ENCODE measurements at places on chromosomes 1 and 21. TPM values are rescaled to one million over a fixed set of nuclear protein-coding genes. Genes with fewer than 3 reads are reported as not detected.

LORICRIN gene
- total RNA-seq: not detected

IL22RA1 gene
- total RNA-seq: 40.0 TPM

C1orf116 gene
- 17.2 TPM for total RNA-seq

OPTC gene
- total RNA-seq: not detected

DNA sequence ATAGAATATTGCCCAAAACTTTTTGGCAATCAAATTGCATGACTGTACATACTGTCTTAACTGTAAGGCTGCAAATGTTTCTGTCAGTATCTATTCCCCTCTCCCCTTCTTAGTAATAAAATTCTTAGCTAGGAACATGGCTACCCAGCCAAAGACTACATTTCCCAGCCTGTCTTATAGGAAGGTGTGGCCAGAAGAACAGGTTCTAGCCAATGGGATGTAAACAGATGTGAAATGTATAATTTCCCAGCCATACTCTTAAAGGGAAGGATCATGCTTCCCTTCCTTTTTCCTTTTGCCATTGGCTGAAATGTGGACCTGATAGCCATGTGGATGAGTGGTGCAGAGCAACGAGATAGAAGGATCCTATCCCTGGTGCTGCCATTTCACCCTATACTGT, 7.0 kb upstream of the HIVEP3 start:
- no peak for DNase-seq

DNA sequence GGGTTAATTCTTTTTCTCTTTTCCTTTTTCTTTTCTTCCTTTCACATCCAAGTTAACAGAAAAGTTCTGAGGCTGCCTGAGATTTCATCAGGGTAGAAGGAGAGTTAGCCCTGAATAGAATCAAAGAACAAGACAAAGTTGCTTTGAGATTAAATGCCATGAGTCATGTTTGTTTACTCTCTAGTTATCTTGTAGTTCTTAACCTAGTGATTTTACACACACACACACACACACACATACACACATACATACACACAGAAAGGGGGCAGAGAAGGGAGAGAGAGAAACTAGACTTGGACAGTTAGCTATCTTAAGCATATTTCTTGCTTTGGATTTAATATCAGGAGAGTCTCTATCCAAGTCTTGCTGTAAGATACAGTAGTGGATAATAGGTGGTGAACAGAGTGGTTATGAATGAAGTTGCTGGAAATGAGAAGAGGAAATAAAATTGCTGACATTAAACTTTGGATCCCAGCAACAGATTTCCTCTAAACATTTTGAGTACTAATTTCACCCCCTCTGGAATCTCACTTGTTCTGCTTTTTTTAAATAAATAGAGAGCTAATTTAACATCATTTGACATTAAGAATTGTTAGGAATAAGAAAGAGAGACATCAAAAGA, 19.9 kb downstream of the PLA2G4A start:
- no peak for DNase-seq

DNA sequence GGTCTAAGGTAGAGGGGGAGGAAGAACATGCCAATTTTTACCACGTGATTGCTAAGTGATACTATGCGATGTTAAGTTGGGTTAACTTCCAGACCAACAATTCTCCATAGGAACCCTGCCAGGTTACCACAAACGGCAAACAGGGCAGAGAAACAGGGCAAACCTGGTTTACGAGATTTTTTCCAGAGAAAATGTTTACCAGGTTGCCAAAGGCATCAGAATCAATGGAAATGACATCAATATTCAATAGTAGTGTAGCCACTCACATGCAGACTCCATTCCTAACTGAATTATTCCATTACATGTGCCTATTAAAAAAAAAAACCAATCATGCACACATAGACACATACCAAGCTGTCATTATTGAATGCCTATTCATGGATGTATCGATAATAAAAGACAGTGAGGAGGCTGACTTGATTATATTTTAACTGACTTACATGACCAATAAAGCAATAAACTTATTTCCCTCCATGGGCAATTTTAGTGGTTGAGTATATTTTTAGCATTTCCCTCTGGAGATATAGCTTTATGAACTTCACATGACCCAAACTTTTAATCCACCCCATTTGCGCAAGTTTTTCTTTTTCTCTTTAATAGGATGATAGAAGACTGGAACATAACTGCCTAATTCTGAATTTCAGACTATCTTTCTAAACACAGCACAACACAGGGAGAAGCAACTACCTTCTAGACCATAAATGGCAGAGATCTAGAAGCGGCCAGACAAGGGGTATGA, 40.5 kb upstream of the KCNE1 start:
- no peak for DNase-seq

- DNase-seq: no peak
These were observed 3.1 kb downstream of the MIXL1 start for GRCh38 chr1:226226601-226227000.

All from left colon (tissue), 2 donors.